Right renal pelvis (tissue), 4 donors: ENCODE measurements at places on chromosomes 5 and 9.

DNA sequence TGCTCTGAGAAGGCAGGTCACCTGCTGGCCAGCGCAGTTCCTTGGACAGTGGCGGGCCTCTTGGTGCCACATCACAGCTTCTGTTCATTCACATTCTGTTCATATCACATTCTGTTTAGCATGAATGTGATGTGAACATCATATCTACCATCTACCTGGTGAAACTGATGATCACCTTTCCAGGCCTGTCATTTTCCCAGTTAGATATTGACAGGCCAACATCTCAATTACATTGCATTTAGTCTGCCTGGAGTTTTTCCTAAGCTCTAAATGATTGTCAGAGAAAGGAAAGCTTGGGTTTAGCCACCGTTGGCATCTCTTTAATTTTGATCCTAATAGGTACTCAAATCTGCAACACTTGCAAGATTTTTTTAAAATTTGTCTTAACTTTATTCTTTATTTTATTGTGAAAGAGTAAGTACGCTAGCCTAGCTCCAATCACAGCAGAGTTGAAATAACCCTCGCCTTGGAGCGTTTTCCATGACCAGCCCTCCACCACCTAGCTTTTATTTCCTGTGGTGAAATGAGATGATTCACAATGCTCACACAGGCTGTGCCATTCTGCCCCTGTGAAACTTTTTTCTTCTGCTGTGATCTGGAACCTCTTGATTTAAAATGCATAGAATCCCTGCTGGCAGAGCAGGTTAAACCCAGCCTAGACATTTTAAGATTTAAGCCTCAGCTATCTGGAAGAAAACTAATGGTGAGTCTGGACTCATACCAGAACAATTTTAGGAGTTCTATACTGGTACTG, 225.0 kb downstream of the ESM1 start:
- DNase-seq, result no peak

DNA sequence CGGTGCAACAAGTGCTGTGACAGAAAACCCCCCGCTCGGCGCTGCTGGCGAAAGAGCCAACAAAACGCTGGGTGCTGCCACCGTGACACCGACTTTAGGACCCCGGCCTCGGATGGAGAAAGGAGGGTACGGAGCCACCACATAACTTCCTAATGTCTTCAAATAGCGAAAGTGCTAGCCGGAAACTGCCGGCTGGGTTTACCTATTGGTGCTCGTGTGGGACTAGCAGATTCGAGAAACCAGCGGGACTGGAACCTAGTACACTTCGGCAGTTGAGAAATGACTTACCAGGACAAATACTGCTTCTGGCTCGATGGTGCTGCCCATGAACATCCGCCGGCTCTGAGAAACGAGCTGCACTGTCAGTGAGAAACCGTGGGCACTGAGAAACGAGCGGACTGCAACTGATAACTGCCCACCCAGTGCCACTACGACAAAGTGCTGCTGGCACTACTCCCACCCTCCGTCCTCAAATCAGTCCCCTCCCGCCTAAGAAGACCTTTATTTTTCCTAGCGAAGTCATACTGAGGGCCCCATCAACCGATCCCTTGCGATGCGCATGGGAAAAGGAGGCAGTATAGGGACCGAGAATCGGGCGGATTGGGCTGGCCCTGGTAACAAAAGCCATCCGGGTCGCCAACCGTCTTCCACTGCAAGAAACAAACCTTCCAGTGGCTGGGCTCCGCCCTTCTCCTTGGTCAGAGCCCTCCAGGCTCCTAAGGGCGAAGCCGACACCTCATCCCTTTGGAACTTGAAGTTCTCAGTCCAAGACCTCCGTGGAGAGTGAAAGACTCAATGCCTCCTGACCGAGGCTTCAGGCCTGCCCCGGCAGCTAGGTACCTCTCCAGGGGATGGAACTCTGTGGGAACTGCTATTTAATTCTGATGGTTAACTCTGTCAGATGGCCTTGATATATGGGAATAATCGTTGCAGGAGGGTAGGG, 27.0 kb upstream of the ANXA2R start:
- DNase-seq, result peak; percentile 90

- no peak for DNase-seq
Observed at GRCh38 chr5:144465441-144465840, 294.8 kb downstream of the KCTD16 start.

GRCh38 chr9:132242621-132243155, 80.8 kb downstream of the NTNG2 start:
- DNase-seq, result no peak

- no peak for DNase-seq
Observed at GRCh38 chr5:150082374-150082773, 4.0 kb downstream of the CSF1R start.

GRCh38 chr5:154677921-154678320, 77.3 kb upstream of the LARP1 start:
- no peak for DNase-seq

- no peak for DNase-seq
Observed at GRCh38 chr5:179054036-179054785, 6.0 kb upstream of the ZNF354C start.

GRCh38 chr5:176446884-176447590, 1.1 kb upstream of the FAF2 start:
- DNase-seq, result no peak

GRCh38 chr5:52579391-52579790, 208.3 kb upstream of the ITGA1 start:
- no peak for DNase-seq

DNA sequence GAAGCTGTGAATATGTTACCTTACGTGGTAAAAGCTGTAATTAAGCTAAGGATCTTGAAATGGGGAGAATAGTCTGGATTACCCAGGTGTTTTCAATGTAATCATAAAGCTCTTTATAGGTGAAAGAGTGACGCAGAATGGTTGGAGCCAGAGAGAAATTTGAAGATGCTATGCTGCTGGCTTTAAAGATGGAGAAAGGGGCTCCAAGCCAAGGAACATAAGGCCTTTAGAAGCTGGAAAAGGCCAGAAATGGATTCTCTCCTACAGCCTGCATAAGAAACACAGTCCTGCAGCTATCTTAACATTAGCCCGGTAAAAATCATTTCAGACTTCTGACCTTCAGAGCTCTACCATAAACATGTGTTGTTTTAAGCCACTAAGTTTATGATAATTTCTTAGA, 243.3 kb upstream of the VLDLR start:
- no peak for DNase-seq
